ENCODE measurements at places on chromosomes 7 and 10. TPM values are rescaled to one million over a fixed set of nuclear protein-coding genes. Genes with fewer than 3 reads are reported as not detected.

DNA sequence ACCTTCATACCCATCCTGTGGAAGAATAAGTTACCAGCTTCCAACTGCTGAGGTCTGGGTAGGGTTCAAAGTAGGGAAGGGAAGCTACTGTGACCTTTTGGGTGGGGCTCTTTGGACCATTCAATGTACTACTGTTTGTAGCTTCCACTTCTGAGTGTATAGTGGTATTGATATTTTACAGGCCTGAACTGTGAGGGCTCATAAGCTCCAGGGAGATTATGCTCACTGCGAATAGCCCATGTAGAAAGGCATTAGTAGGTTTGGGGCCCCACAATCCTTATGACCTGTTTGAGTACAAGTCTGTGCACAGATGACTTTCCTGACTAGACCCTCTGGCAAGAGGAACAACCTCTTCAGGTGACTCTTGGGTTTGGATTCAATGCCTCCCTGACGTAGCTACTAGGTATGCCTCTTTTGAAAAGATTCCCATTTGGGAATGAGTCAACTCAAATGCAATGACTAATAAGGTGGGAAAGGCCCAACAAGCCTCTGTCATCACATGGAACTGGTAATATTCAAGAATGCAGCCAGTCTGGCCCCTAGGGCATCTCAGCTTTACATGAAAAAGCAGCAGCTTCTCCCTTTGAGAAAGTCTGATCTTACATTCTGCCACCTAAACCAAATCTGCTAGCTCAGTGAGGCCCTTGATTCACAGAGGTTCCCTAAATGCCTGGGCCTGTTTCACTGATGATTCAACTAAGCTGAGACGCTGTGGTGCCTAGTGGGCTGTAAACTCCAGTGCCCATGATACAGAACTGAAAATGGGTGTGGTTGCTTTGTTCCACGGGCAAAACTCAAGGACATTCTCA is 79.8 kb downstream of the ABI1 start:
- DNase-seq = peak; percentile 21

DNA sequence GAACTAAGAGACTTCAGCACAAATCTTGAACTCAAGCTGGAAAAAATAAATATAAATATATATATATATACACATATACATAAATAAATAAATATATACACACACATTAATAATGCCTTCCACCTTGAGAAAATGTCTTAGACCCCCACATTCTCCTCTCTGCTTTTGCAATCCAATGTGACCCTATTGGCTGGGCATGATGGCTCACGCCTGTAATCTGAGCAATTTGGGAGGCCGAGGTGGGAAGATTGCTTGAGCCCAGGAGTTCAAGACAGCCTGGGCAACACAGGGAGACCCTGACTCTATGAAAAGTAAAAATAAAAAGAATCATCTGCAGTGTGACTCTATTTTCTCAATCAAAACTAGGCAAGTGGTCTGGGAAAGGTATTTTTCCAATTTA is 424.1 kb upstream of the NFE2L3 start:
- no peak for DNase-seq

- peak; percentile 83 for DNase-seq
Observed at GRCh38 chr7:114481999-114482398, 67.4 kb downstream of the FOXP2 start.

GRCh38 chr7:102009628-102010027 is 192.2 kb downstream of the CUX1 start:
- no peak for DNase-seq

GRCh38 chr10:23439452-23439960 is 631 bp downstream of the OTUD1 start:
- peak; percentile 33 for DNase-seq

DNA sequence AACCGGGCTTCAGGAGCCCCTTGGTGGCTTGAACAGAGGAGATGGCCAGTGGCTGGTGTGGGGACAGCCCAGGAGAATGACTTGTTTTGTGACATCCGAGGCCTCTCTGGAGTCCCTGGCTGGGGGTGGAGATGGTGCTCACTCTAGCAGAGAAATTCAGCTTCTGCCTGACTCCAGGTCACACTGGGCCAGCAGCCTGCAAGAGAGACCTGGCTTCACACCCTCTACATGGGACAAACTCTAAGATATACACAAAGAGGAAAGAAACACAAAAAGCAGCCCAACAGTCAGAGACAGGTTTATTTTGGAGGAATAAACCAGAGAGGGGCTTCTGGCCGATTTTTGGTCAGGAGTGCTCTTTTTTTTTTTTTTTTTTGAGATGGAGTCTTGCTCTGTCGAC is 132.8 kb downstream of the ELFN1 start:
- DNase-seq = no peak

GRCh38 chr7:33922820-33923219 is 17.5 kb downstream of the BMPER start:
- no peak for DNase-seq

DNA sequence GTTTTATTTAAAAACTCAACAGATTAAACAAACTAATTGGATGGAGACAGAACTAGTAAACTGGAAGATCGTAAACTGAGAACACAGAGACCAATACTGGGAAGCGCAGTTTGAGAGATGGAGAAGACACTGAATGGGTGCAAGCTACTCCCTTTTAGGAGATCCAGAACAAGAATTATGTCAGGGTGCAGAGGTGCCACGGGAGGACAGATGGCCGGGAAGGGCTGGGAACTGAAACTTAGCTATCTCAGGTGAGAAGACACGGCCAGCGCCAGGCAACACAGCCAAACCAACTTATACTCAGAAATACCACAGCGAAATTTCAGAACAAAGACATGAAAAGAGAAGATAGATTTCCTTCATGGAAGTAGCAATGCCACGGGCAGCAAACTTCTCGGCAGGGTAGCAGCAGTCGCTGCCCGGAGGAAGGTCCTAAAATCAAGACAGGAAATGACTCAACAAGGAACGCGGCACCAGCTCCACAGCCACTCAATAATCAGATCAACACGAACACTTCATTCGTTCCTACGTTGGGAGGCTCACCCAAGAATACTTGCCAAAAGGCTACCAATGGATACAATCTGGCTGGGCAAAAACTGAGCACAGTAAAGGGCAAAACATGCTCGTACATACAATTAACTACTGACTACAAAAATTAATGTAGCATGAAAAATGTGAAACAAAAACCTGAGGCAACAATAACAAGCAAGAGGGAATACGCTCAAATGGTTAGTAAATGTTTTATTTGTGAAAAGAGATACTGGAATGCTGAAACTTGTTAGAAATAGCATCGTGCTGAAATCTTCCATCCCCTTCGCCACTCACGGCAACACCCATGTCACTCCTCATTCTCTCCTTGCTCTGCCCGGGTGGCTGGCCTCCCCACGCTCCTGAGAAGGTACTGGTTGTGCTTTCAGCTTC is 2.2 kb upstream of the LRRC27 start:
- peak; percentile 80 for DNase-seq

DNA sequence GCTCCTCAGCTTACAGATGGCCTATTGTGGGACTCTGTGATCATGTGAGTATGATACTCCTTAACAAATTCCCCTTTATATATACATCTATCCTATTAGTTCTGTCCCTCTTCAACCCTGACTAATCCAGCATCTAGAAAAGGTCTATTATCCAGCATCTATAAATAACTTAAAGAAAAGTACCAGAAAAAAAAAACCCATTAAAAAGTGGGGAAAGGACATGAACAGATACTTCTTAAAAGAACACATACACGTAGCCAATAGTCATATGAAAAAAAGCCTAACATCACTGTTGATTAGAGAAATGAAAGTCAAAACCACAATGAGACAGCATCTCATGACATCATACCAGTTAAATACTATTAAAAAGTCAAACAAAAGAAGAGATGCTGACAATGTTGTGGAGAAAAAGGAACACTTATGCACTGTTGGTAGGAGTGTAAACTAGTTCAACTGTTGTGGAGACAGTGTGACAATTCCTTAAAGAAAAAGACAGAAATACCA is 549.5 kb upstream of the GRM3 start:
- no peak for DNase-seq

A1CF gene
- total RNA-seq = not detected

NKX6-2 gene
- not detected for total RNA-seq

ARHGEF35 gene
- total RNA-seq = under 0.01 TPM

ORC5 gene
- 30.0 TPM for total RNA-seq

Measured in dermis blood vessel endothelial cell (primary cell).